NCI-H748 treated with DMSO at 0.1 percent for 48 hours (cell line): ENCODE measurements at places on chromosomes 5 and 9.
A peak's percentile ranks its signal among the peaks of the same experiment; 100 is the strongest.

DNA sequence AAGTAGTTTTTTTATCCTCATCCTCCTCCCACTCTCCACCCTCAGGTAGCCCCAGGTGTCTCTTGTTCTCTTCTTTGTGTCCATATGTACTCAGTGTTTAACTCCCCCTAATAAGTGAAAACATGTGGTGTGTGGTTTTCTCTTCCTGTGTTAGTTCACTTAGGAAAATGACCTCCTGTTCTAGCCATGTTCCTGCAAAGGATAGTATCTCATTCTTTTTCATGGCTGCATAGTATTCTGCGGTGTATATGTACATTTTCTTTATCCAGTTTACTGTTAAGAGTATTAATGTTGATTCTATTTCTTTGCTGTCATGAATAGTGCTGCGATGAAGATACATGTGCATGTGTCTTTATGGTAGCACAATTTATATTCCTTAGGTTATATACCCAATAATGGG lies 68.4 kb upstream of the RANBP3L start:
- no peak for DNase-seq

- no peak for DNase-seq
These were observed 34.1 kb upstream of the TTC23L start for GRCh38 chr5:34804913-34805312.

DNA sequence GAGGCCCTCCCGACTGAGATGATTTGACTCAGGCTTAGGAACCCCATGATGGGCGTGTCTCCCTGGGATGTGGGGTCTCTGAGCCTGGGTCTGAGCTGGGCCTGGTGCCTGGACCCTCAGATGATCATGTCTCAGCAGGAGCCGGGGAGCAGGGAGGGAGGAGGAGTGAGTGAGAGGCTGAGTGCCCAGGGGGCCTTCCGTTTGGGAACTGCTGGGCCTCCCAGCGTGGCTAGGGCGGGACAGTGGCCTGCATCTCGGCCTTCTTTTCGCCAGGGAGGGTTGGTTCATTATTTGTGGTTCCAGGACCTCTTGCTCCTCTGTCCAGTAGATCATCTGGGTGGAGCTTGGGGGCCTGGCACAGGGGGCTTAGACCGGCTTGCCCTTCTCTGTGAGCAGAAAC lies 5.6 kb downstream of the PRRX2 start:
- no peak for DNase-seq

DNA sequence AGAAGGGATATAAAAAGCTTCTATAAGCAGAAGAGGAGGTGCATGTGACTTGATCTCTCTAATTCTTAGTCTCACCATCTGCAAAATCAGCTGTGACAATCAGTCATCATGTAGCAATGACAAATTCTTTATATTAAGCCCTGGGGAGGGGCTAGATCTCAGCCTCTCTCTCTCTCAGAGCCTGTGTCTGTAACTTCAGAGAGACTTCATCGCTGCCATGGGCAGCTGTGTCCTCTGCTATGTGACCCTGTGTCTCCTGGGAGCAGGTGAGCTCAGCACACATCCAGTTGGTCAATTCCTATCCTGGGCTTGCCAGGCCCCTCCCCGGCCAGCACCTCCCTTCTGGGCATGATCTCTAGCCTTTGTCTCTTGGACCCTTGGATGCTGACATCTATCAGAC lies 109.6 kb downstream of the ANKRD18B start:
- no peak for DNase-seq

DNA sequence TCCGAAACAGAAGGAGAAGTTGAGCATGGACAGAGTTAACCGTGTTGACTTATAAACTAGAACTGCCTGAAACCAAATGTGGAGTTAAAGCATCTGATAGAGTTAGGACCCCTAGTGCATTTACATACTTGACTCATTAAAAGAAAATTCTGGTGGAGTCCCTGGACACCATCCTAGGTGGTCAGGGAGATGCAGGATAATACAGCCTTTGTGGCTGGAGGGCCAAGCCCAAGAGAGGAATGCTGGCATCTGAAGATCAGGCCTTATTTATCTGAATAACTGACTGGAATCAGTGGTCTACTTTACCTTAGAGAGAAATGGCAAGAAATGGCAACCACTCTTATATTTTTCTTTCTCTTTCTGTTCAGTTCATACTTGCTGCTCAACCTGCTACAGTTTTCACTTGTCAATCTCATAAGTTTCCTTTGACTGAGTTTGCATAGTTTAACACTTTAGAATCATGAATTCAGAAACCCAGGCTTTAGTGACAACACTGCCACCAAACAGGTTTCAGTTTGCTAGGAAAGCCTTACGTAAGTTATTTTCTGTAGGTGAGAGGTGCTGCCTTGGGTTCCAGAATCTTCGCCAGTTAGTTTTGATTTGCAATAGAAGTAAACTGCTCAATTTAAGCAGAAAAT lies 10.2 kb downstream of the CMYA5 start:
- no peak for DNase-seq

DNA sequence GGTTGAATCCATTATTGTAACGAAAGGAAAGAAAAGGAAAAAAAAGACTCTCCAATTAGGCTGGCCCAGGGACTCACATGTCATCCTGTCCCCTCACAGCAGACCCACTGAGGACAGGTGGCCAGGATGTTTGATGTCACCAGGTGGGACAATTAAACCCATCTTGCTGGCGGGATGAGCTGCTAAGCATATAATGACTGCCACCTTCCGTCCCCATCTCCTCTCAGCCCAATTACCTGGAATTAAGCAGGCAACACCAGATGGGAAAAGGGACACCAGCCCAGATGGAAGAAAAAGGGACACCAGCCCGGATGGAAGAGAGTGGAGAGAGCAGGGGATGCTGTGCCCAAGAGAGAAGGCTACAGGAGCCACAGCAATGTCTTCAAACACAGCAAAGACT lies 116.6 kb upstream of the SARDH start:
- DNase-seq, result peak; percentile 39

DNA sequence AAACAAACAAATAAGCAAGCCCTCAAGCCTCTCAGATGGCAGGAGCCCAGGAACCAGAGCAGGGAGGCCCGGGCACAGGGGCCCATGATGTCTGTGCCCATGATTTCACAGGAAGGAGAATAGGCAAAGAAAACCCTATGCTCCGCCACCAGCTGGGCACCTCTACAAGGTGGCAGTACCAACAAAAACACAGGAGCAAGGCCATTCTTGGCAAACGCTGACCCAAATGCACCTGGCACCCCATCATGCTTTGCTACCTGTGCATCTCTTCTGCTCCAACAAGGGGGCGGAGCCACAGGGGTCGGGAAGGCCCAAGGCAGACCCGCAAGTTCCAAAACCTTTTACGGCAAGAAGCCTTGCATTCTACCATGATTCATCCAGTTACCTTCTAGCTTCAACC lies 3.1 kb downstream of the BRD3 start:
- no peak for DNase-seq

GRCh38 chr5:122362361-122362760 lies 50.3 kb downstream of the SNCAIP start:
- no peak for DNase-seq

GRCh38 chr5:36606428-36607113 lies at the start of gene SLC1A3:
Gene SLC1A3 (plus strand): TSS chr5:36606606. CDS start chr5:36608424, 1,818 bp downstream.
- no peak for DNase-seq

DNA sequence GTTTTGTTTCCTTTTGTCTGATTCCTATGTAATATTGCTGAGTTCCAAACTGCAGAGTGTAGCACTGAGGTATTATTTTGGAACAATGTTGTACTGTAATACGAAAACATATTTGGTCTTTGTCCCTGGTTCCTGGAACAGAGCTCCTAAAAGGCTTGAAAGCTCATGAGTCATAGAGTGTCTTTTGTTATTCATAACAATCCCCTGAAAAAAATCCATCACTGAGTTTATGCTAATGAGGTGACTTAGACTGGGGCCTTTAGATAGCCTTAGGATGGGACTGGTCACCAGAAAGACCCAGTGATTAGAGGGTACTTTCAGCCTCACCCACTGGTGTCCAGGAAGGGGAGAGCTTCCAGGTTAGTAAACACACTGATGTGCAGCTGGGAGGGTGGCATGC lies 132.7 kb upstream of the POU5F2 start:
- no peak for DNase-seq

DNA sequence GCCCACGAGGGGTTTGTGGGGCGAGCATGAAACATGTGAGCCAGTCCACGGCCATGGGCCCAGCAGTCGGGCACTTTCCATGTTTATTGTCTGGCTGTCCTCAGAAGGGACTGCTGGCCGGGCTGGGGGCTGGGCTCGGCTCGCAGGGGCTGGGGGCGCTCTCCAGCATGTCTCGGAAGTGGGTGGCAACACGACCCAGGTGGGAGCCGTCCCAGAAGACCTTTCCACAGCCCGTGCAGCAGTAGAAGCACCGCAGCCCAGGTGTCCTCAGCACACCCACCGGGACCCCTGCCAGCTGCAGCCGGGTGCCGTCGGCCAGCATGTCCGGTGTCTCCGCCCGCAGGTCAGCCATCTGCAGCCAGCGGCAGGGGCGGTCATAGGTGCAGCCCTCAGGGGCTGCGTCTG lies 4.8 kb upstream of the NRARP start:
- DNase-seq, result no peak

DNA sequence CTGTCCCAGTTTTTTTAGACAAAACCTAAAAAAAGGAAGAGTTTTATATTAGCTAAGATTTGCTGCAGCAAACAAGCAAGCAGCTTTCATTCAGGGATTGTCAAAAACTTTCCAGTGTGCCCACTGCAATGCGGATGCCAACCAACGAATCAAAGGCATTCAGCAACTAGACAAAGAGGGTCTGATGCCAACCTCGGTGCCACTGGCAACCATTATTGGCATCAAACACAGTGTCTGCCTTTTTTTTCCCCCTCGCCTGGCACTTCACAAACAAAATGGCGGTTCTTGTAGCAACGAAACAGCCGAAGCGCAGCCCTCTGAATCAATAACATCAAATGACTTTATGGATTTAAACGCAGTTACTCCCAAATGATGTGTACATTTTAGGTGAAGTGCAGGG lies 10.4 kb downstream of the NFIB start:
- no peak for DNase-seq

- no peak for DNase-seq
These were observed 219.5 kb downstream of the NXNL2 start for GRCh38 chr9:88754452-88754851.

DNA sequence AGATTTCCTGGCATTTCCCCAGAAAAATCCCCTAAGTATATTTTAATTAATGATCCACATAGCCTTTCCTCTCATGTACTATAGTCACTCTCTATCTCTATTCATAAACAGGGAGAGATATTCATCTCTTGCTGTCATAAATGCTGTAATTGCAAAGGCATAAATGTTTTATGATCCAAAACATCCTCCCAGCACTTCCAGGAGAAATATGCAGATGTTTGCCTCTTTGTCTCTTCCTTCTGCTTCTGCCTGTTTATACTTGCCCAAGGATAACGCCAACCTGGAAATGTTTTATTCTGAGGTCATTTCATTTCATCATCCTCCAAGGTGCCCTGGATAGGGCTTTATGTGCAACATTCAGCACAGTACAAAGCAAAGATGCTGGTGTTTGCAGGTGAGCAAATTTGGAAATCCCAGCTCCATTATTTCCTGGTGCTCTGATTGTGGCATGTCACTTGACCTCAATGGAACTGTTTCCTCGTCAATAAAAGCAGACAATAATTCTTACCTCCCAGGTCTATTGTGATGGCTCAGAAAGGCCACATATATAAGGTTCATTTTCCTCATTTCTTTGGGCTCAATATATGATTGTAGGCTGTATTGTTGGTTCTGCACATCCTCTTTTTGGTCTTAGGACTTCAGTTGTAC lies 6.9 kb downstream of the TNFSF15 start:
- no peak for DNase-seq

DNA sequence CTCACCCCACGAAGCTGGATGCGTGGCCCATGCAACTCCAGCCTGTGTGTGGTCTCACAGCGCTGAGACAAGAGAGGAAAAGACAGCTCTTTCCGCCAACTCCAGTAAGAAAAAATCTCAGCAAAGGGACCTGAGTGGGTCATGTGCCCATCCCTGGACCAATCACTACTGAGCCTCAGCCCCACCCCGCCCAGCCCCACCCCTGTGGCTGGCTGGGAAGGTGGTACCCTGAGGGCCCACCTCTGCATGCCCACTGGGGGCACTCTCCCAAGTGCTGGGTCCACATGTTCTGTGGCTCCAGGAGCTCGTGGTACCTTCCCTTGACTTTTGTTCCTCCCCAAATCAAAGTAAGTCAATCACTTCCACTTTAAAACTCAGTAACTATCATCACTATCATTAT lies 105.1 kb upstream of the SMIM23 start:
- no peak for DNase-seq

- no peak for DNase-seq
These were observed 258.2 kb upstream of the PIK3R1 start for GRCh38 chr5:67957374-67957773.

DNA sequence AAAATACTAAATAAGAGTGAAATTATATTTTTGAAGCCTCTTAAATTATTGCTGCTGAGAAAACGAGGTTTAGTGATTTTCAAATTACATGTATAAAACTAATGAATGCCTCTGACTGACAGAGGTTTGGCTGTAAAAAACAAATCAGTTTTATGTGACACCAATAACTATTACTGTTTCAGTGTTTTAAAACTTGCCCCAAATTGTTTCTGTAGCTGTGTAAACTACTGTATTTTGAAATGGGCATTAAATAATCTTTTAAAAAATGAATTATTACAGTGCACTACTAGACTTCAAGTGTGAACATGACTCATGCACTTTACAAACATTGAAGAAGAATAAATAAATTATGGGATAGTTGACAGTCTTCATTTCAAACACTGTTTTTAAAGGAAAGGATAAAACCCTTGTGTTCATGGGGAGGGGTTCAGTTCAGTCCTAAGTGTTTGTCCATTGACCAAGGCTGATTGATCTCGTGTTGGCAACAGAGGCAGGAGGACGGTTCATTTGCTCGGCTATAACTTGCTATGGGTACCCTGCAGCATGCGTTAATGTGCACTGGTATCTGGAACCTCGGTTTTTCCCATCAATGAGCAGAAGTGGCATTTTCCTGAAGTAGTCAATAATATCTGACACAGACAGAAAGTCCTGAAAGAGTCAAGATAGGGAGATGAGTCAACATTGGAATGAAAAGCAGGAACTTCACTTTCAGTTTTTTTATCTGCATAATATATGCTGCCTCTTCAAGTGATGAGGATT lies 15.6 kb downstream of the C5orf58 start:
- no peak for DNase-seq

DNA sequence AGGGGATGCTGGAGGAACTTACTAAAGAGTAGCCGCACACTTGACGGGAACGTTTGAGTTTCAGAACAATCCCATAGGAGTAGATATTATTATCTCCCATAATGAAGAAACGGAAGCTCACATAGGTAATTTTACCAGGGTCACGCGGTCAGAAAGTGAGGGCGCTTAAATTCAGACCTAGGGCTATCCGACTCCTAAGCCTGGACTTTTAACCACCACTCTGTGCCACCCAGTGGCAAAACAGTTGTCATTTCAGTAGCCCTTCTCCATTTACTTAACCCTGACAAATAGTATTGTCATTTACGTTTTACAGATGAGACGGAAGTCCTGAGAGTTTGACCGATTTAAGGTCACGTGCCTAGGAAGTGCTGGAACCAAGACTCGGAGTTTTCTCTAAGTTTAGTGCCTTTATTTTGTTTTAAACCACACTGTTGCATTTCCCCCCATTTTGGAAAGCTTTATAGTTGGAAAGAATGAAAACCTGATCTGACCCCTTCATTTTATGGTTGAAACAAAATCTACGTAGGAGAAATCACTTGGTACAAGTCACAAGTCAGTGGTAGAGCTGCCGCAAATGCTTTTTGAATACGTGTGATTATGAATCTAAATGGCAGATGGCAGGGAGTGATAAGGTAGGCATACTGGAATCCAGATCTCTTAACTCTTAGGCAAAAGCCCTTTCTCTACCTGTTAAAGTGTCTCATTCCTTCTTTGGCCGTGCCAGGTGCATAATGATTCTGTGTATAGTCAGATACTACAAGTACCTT lies 650 bp downstream of the MRRF start:
- DNase-seq, result no peak
